ENCODE measurements at places on chromosomes 7 and 10. TPM values are rescaled to one million over a fixed set of nuclear protein-coding genes. Genes with fewer than 3 reads are reported as not detected.

GRCh38 chr10:784403-785088 lies 95.1 kb upstream of the DIP2C start:
- no peak overlapping the region for H3K4me3 ChIP-seq
- H3K4me1 ChIP-seq, result no peaks in the 10 kb centered on the region
- H3K27ac ChIP-seq, result no peak overlapping the region
- no peaks in the 10 kb centered on the region for H3K36me3 ChIP-seq

DNA sequence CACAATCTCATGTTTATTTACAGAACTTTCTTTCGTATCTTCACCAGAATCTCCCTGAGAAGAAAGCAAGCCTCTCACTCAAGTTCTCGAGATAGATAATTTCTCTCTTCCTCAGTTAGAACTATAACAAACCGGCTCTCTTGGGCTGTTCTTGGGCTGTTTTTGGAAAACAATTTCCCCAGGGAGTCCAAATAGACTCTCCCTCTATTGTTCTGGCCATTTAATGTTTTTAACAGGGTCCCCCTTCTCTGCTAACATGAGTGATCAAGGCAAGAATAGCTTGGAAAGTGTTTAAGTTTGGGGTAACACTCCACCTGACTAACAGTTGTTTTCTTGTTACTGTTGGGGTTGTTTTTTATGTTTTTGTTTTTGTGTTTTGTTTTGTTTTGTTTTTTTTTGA lies 64.8 kb upstream of the UCN3 start:
- H3K4me3 ChIP-seq, result no peak overlapping the region
- no peak overlapping the region for H3K27ac ChIP-seq
- H3K27me3 ChIP-seq, result no peaks in the 10 kb centered on the region
- peaks cover 32% of the 10 kb centered on the region for H3K4me1 ChIP-seq
- peaks cover 66% of the 10 kb centered on the region for H3K36me3 ChIP-seq
- no peak for DNase-seq

DNA sequence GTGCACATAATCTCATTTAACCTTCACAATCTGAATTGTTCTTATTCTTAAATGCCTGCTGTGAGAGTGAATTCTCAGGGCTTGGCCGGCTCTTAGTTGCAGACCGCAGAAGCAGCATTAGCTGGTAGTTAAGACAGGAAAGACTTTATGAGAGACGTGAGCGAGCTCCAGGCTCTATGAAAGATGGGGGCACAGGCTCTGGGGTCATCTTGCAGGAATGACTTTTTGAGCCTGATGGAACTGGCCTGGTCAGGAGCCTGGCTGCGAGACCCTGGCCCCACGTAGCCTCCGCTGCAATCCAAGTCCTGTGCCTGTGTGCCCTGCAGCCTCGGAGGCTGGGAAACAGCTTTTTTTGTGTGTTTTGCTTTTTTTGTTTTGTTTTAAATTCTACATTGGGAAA lies 958.8 kb upstream of the ZNF722 start:
- no peaks in the 10 kb centered on the region for H3K27me3 ChIP-seq
- H3K36me3 ChIP-seq, result peaks cover 2% of the 10 kb centered on the region
- H3K4me3 ChIP-seq, result no peak overlapping the region
- DNase-seq, result no peak

DNA sequence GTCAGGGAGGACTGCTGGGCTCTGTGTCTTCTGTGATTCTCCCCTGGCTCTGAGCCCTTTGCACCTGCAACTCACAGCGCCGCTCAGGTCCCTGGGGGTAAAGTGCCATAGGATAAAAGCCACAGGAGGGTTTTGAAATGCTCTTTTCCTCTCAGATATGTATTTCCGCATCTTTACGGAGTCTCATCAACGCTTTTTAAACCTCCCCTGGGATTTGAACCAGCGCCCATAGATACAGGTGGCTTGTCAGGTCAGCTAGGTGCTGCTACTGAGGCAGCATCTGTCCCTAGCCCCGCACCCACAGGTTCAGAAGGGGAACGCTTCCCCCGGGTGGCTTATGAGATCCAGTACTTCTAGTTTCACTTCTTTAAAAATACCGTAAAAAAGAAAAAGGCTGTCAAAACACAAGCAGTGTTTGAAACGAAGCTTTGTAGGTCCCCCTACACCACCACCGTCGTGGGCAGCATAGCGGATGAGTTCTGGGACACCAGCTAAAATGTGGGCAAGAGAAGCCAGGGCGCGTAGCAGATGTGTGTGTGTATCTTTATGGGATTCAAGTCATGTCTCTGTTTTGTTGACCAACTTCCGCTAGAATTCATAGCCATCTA lies 173.5 kb downstream of the CUX1 start:
- no peaks in the 10 kb centered on the region for H3K36me3 ChIP-seq
- peaks cover 26% of the 10 kb centered on the region for H3K4me1 ChIP-seq
- peak overlapping the region; percentile 65 for H3K4me3 ChIP-seq
- peak overlapping the region; percentile 56 for H3K27ac ChIP-seq
- no peaks in the 10 kb centered on the region for H3K27me3 ChIP-seq

Gene PTF1A
- not detected for total RNA-seq

GRCh38 chr7:32259931-32260596 lies 189.9 kb upstream of the PDE1C start:
- H3K27me3 ChIP-seq, result no peaks in the 10 kb centered on the region
- no peak for DNase-seq
- no peak overlapping the region for H3K27ac ChIP-seq

Gene SLC39A12
- total RNA-seq, result not detected

Gene TMEM270
- not detected for total RNA-seq

Gene GPR15LG
- not detected for total RNA-seq

DNA sequence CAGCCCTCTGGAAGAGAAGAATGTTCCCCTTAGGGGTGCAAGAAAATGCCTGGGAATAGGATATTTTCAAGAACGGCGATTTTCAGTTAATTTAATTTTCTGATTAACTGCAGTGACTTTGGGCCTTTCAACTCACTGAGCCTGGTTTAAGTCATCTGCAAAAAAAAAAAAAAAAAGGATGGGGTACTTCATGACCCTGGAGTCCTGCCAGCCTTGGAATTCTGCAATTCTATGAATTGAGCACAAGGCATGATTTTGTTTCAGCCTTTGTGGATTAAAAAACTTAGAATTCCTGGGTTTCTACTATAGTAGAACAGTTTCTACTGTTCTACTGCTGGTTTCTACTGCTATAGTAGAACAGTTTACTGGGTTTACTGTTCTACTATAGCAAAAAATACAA lies 58.3 kb upstream of the CALD1 start:
- no peaks in the 10 kb centered on the region for H3K27me3 ChIP-seq
- H3K27ac ChIP-seq, result no peak overlapping the region
- no peak for DNase-seq
- no peaks in the 10 kb centered on the region for H3K4me1 ChIP-seq
- H3K36me3 ChIP-seq, result no peaks in the 10 kb centered on the region

GRCh38 chr10:116757246-116757645 lies 14.9 kb upstream of the HSPA12A start:
- DNase-seq, result no peak
- H3K27me3 ChIP-seq, result peaks cover 43% of the 10 kb centered on the region
- no peaks in the 10 kb centered on the region for H3K36me3 ChIP-seq
- no peaks in the 10 kb centered on the region for H3K4me1 ChIP-seq
